Epithelial cell of esophagus (primary cell): ENCODE measurements at places on chromosomes 5 and 9.

DNA sequence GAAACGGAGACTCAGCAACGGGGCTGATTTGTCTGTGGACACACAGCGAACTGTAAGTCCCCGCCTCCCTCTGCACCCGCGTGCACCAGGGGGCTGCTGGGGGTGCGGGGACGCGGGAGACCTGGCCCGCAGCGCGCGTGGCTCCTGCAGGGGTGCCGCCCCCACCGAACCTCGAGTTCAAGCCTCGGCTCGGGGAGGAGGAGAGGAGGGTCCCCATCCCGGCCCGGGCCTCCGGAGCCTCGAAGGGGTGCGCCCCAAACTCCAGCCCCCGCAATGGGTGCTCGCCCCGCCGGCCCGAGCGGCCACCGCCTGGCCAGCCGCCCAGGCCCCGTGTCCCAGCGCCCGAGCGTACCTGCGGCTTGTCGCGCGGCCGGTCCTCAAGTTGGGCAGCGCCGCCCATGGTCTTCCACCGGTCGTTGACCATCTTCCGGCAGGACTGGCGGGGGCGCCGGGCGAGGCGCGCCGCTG, 829 bp downstream of the FIBCD1 start:
- no peak for DNase-seq

- peak; percentile 60 for DNase-seq
Observed at GRCh38 chr9:23541976-23542375, 284.1 kb downstream of the ELAVL2 start.

- no peak for DNase-seq
Observed at GRCh38 chr5:174022384-174023095, 23.0 kb upstream of the NSG2 start.

DNA sequence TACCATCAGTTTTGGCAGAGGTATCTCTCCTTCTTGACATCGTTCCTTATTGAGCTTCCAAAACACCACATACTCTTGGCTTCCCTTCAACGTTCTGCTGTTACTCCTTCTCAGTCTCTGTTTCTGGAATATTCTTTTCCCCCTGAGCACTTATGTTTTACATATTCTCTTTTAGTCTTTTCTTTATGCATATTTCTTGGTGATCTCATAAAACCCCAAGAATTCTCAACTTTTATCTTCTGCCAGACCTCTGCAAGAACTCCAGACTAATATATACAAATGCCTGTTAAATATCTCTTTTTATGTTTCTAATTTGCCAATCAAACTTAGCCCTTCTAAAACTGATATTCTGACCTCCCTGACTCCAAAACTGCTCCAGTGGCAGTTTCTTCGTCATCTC, 453.4 kb upstream of the CTNND2 start:
- DNase-seq: no peak

- peak; percentile 24 for DNase-seq
Observed at GRCh38 chr5:127820910-127821553, 117.8 kb downstream of the CCDC192 start.

- DNase-seq: peak; percentile 43
Observed at GRCh38 chr5:160213537-160213936, 15.8 kb upstream of the FABP6 start.

- no peak for DNase-seq
Observed at GRCh38 chr5:135891791-135892190, 3.9 kb downstream of the IL9 start.

- no peak for DNase-seq
Observed at GRCh38 chr5:143898381-143898780, 86.4 kb downstream of the HMHB1 start.

GRCh38 chr9:87613265-87614111, 112.4 kb upstream of the CTSL start:
- no peak for DNase-seq

DNA sequence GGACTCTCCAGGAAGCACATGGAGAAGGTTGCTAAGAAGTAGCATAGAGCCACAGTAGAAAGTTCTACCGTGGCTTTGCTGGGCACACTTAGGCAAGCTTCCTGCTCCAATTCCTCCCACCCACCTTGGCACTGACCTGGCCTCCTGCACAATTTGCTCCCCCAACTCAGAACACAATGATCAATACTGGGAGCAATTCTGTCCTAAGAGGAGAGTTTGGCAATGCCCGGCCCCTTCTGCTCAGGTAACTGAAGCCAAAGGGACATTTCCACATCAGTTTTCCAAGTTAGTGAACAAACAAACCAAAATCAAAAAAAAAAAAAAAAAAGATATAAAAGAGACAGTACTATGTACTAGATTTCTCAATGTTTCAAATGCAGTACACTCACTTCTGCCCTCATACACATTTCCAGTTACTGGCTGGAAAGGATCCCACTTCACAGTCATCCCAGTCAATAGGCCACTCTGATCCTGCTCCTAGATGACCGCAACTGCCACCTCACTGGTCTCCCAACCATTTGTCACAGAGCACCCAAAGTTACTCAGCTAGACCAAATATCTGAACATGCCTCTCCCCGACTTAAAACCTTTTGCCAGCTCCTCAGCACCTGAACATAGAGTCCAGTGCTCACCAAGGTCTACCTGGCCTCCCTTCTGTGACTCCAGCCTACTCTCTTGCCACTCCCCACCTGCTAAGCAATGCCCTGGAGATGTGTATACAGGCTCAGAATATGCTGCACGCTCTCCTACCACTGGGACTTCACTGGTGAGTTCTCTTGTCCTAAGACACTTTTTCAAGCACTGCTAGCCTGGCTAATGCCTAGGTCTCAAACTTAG, 21.3 kb downstream of the ABCA1 start:
- peak; percentile 4 for DNase-seq

DNA sequence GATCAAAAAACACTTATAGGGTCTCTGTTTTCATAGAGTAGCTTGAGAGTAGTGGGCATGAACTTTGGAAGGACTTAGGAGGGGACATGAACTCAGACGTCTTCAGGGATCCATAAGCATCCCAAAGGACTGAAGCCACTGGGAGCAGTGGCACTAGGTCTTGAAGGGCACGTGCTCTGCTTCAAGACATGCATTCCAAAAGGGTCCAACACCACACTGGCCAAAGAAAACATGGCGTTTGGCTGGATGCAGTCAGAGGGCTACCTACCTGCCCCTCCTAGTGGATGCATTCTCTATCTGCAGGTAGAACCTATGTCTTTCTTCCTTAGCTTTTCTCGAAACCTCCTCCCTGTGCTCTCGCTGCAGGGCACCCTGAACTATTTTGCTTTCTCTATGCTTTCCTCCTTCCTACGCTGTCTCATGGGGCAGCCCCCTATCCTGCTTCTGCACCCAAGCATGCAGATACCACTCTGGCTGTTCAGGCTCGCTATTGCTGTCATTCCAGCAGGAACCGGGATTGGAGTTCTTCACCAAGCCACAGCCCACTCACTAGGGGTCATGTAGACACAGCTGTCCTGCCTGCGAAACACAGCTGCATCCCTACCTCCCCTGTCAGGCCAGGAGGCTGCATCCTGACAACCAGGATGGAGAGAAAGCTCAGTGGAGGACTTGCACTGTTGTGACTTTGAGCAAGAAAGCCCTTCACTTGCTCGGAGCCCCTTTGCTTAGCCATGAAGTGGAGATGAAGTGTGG, 11.9 kb downstream of the FAM240B start:
- peak; percentile 32 for DNase-seq

- DNase-seq: no peak
Observed at GRCh38 chr5:146173597-146173996, 8.9 kb downstream of the LARS1 start.

- DNase-seq: no peak
Observed at GRCh38 chr9:115296831-115297565, 179.0 kb upstream of the TNC start.

DNA sequence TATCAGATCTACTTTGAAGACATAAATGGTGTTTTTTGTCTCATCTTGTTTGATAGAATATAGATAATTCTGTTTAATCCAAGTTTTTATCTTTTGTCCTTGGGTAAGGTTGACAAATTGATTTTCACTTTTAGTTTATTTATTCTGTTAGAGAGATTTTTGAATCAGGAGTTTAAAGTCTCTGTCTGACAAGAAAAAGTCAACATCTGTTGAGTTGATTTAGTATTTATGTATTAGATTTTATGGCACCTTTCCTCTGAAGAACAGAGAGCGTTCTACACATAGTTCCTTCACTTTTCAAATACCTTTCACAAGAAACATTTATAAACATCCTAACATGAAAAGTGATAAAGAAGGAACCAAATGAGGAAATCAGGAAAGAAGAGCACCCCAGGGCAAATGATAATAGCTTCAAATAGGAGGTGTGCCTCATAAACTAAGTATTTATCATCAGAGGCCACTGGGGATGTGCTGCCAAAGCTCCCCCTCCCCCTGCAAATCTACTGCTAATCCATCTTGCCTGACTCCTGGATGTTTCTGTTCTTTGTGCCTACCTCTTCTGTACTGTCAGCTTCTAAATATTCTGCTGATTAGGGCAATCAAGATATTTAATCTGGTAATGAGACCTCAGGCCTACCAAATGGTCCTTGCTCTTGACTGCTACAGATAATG, 457.7 kb upstream of the CHD1 start:
- no peak for DNase-seq

GRCh38 chr9:131674425-131675421, 65.2 kb downstream of the RAPGEF1 start:
- DNase-seq: no peak

- no peak for DNase-seq
Observed at GRCh38 chr5:120153551-120153950, 310.5 kb upstream of the PRR16 start.

- peak; percentile 34 for DNase-seq
Observed at GRCh38 chr9:97889941-97890887, 32.1 kb downstream of the TRMO start.

DNA sequence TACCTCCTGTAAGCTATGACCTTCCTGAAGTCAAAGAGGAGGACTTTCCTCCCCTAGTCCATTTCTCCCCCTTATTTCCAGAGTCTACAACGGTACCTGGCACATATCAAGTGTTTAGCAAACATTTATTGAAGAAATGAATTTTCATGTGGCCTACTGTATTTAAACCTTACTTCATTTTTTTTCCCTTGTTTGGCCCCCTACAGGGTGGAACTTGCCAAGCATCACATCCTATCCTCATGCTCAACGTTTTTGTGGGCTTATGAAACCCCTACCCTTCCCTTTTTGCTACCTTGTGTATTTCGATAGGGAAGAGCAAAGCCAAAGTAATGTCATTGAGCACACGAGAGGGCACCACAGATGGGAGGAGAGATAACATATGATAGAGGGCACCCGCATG, 1857.8 kb upstream of the WWC1 start:
- DNase-seq: no peak

- no peak for DNase-seq
Observed at GRCh38 chr9:98942906-98943681, 613 bp upstream of the COL15A1 start.

DNA sequence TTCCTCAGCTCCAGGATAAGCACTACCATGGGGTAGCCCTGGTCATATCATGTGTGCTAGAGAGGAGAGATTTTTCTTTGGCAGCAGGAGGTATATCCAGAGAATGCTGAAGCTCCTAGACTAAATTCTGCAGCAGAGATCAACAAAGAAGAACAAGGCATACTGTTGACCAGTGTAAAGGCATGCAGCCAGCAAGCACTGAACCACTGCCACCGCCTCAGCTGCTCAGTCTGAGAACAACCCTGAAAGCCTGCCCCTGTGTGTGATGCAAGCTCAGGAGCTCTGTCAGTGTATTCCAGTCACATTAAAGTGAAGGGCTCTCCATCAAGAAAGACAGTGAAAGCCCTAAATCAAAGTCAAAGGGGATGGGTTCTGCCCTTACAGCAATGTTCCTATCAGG, 439.5 kb upstream of the CD180 start:
- DNase-seq: no peak

GRCh38 chr5:60743511-60744314, 43.7 kb upstream of the DEPDC1B start:
- DNase-seq: no peak

DNA sequence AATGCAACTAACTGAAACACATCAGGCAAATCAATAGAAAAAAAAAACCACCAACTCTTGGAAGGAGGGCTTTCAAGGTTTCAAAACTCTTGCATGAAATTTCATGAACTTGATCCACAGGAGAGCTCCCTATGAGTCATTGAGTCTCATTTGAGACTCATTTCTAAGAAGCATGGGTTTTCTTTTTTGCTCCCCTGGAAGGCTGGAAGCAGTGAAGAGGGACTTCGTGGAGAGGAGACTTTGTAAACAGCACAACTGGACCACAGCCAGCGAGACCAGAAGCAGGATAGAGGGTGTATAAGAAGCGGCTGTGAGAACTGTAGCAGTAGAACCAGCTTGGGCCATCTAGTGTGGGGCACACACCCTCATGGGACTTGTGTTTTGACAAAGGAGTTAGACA, 41.2 kb upstream of the RAPGEF1 start:
- DNase-seq: no peak

- peak; percentile 90 for DNase-seq
Observed at GRCh38 chr9:32665101-32665500, 29.6 kb upstream of the TAF1L start.

GRCh38 chr9:17658237-17658636, 79.4 kb downstream of the SH3GL2 start:
- DNase-seq: no peak

DNA sequence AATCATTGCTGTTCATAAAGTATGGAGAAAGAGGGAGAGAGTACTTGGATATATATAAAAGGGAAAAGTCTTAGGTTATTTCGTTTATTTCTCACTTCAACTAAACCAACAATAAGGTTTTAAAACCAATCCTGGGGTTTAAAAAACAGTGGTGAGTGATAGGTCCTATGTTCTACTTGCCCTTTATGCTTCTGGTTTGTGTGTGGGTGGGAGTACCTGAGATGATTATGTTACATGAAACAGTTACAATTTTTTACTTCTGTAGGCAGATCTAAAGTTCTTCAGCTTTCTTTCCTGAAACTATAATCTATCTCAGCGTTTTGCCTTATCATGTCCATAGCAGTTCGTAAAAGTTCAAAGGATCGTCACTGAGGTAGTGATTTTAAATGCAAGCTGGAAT, 49.2 kb downstream of the STX17 start:
- no peak for DNase-seq

DNA sequence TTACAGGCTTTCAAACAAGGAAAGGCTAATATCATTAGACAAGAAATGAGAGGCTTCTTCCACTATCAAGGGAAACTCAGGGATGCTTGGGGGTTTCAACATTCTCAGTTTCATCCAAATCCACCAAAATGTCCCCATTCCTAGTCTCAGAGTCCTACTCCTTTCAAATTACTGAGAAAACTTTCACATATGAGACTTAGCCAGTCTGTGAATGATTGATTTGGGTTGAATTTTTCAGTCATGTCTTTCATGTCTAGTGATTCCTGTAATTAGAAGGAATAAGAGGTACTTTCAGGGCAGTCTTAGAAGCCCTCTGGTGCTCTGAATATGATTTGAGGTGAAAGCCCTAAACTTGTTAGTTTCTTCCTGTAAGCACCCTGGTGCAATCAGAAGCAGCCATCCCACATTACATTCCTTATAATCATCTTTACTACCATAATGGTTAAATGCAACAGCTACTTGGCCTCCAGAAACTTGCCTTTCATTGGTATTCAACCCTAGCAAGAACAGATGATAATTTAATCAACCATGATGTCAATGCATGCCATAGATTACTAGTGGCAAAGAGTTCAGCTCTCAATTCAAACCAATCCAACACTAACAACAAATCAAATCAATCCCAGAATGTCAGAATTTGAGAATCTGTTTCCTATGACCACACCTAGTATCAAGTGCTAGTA, 50.7 kb upstream of the RIC1 start:
- peak; percentile 20 for DNase-seq
